ENCODE measurements at places on chromosomes 4 and X.

GRCh38 chr4:105843941-105844340, 51.3 kb upstream of the NPNT start:
- no peak for DNase-seq

DNA sequence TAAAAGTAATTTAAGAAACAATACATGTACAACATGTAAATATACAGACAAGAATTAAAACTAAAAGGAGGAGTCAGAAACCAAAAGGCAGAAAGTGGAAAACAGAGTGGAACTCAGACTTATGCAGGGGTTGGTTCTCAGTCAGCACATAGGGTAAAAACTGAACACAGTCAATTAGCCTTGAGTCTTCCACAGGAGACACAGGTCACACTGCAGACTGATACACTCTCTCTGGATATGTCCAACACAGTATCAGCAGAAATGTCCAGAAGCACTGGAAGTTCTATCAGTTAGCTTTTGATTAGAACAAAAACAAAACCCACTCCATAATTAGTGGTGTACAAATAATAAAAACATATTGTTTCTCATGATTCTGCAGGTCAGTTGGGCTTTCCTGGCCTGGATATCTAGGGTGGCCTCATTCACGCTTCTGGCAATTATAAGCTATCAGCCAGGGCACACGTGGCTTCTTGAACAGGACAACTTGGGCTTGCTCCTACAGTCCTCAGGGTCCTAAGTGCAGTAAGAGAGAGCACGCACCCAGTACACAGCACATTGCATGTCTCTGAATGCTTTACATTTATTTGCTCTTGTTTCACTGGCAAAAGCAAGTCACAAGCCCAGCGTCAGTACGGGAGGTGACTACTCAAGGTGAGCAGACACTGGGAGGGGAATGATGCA, 21.6 kb downstream of the TEC start:
- no peak for DNase-seq

- no peak for DNase-seq
Measured at GRCh38 chr4:33029976-33030375, 2309.8 kb downstream of the PCDH7 start.

DNA sequence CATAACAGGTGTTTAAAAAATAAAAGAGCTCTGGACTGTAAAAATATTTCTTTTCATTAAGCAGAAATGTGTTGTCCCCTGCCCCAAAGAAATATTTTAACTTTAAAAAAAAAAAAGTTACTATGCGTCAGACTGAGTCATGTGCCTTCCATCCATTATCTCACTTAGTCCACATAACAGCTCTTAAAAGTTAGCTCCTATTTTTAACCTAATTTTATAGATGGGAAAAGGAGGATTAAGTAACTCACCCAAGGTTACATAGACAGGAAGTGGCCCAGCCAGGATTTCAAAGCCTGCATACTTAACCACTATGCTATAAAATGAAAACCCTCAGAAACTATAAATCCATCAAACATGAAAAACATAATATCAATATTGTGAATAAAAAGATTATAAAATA, 97.7 kb downstream of the MANBA start:
- no peak for DNase-seq

DNA sequence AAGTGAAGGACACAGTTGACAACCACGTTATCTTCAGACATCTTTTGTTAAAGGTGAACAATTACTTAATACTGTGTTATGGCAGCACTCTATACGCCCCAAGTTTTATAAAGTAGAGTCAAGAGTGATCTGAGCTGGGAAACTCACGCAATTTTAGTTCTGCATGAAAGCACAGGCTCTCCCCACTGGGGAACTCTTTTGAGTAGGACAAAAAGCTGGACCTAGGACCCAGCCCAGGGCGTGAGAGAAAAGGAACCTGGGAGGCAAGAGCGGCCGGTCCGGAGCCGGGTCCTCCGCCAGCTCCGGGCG, 152.6 kb upstream of the SLC4A4 start:
- no peak for DNase-seq

DNA sequence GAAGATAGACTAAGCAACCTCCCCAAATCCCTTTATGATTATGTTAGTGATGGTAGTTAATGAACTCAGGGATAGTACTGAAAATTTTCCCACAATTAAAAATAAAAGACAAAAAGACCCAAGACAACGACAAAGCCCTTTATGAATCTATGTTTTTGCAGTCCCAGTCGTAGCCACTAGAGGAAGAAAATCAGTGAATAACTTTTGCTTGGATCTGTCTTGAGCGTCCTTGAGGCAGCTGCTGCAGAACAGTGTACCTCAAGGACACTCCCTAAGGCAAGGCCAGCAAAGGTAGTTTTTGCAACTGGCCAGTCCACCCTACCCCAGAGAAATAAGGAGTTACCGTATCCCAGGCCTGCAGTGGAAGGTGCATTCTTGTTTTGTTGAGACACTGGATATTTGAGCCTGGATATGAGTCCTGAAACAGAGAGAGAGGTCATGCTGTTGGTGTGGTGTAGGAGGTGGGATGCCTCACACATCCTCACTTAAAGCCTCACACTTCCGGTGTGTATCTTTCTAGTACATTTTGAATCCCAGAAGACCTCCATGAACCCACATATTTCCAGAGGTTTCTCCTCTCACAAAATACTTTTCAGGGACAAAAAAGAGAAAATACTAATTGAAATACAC, 8.7 kb upstream of the TIMM8A start:
- no peak for DNase-seq

DNA sequence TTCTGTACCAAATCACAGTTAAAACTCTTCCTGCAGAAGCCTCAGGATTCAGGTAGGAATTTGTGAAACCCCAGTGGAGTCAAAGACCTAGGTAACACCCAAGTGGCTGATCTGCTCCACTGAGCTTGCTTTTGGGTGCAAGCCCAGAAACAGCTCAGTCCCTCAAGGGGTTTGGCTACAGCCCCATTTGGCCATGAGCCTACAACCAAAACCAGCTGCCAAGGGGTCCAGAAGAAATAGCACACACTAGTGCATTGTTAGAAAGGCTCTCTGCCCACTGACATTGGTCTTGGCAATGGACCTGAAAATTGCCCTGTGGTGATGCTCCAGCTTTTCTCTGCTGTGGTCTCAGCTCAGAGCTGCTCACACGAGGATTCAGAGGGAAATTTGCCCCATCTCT, 577.4 kb upstream of the INTU start:
- DNase-seq, result no peak

DNA sequence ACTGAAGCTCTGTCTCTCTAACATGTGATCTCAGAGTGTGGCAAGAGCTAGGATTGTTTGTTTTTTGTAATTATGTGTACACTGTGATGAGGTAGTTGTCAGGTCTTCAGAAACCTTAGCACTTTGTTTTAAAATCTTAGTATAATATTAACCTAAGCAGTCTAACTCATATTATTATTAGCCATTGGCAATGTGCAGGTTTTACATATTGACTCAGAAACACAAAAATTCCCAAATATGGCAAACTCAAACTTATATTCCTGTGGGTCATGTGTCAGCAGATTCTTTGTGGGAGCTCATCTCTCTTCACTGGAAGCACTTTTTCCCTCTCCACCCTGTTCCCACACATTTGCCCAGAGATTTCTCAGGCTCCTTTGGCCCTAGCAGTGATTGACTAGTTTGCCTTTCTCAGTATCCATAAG, 8.2 kb upstream of the PWWP3B start:
- DNase-seq, result no peak

DNA sequence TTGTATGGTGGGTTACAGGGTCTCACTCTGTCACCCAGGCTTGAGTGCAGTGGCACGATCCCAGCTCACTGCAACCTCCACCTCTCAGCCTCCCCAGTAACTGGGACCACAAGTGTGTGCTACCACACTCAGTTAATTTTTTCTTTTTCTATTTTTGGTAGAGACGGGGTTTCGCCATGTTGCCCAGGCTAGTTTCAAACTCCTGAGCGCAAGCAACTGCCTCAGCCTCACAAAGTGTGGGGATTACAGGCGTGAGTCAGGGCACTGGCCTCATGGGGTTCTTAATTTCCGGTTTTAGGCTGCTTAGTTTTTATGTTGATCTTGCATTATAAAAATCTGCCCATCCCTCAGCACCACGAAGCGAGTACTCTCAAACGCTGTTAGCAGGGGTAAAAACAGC, 6.7 kb downstream of the BCAP31 start:
- DNase-seq, result no peak

- no peak for DNase-seq
Measured at GRCh38 chr4:2691952-2692435, 64.1 kb downstream of the TNIP2 start.

- no peak for DNase-seq
Measured at GRCh38 chr4:88960576-88960975, 96.4 kb downstream of the FAM13A start.

DNA sequence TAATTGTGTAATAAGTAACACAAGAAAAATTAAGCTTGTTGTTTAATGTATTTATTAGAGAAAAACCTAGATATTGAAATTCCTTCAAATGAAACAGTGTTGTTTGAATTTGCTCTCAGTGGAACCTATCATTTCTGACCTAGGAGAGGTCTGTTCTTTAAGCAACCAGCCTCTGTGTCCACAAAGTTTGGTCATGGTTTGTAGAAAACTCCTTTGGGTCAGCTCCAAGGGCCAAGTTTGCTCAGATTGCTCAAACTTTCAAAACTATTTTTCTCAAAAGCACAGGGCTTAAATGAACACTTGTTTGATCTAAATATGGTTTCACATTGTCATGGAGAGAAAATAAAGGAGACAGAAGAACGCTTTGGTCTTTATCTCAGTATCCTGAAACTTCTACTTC, 29.6 kb upstream of the RPL34 start:
- DNase-seq, result no peak

DNA sequence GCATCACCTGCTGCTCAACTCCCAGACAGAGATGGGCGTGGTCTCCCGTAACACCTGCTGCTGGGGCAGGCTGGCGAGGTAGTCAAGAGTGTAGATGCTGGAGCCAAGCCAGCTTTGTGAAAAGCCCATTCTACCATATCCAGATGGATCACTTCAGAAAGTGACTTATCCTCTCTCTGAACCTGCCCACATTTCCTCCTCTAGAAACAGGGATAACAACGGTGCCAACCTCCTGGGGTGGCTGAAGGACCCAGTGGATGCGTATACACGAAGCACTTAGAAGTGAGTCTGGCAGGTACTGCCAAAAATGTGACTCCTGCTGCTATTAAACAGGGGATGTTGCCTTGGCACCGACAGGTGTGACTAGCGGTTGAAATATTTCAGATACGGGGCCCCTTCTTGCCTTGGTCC, 95.8 kb downstream of the SORBS2 start:
- DNase-seq, result no peak

- no peak for DNase-seq
Measured at GRCh38 chr4:42561031-42561430, 95.9 kb downstream of the ATP8A1 start.

- no peak for DNase-seq
Measured at GRCh38 chr4:140150886-140151698, 2.9 kb downstream of the MAML3 start.

DNA sequence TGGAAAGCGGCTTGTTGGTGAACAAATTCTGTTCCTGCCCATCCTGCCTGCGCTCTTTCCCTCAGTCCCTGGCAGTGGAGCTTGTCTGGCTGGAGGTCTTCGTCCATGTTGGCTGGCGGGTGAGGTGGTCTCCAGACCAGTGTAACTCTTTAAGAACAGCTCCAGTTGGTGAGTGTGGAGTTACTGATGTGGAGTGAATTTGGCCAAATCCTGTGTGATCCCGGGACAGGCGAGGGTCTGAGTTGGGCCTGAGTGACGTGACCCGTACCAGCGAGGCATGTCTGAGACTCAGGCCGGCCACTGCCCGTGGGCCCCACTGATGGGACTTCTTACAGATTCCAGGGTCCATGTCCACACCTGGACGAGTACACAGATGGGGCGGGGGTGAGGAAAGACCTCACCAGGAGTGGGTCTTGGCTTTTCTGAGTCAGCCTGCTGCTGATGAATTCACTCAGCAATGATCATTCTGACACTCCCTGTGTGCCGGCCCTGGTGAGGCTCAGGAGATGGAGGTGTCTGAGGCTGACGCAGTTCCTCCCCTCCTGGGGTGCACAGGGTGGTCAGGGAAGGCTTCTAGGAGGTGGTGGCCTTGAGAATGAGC, 45.5 kb downstream of the PSAPL1 start:
- DNase-seq, result no peak

DNA sequence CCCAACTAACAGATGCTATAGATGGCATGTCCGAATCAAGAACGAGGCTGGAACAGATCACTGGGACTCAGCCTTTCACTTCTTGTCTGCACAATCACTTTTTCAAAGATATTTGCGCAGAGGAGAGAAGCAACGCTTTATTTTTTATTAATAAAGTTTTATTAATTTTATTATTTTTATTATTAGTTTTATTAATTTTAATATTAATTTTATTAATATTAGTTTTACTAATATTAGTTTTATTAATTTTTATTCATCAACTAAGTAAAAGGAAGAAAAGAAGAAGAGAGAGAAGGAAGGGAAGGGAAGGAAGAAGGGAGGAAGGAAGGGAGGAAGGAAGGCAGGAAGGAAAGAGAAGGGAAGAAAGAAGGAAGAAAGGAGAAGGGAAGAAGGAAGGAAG, 236.4 kb upstream of the HHIP start:
- DNase-seq, result no peak

DNA sequence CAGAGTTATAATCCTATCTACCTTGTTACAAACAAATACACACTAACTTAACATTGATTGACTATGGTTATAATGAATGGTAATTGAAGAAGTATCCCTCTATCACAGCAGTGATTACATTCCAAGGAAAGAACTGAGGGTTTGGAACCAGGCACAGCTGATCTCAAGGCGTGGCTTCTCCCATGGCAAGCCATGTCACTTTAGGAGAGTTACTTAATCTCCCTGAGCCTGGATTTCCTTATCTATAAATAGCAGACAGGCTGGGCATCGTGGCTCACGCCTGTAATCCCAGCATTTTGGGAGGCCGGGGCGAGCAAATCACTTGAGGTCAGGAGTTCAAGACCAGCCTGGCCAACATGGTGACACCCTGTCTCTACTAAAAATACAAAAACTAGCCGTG, 25.6 kb downstream of the SORBS2 start:
- no peak for DNase-seq

DNA sequence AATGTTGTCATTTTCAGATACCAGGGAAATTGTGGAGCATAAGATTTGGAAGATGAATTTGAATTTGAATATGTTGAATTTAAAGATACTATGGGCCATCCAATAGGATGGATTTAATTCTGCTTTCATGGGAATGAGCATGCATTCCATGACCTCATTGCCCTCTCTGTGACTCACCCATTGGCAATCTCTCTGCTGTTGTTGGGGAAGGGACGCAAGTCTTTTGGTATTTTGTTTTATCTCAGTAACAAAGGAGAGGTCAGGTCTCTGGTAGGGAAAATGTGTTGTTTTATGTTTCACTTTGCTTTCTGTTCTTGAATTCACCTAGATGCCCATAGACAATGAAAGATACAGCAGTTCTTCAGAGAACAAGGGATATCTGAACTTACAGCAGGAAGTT, 42.1 kb upstream of the MAGEA4 start:
- no peak for DNase-seq

DNA sequence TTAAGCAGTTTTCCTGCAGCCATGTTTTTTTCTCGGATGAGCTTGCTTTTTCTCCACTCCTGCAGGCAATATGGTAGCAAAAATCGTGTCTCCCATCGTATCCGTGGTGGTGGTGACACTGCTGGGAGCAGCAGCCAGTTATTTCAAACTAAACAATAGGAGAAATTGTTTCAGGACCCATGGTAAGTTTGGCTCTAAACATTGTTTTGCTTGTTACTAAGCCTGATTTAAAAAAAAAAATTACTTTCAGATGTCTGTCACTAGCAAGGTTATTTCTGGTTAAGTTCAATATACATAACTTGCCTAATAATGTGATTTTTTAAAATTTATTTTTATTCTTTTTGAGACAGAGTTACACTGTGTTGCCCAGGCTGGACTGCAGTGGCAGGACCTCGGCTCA, 17.5 kb upstream of the GYG2 start:
- DNase-seq, result no peak
